ENCODE measurements at places on chromosomes 7 and 10.

DNA sequence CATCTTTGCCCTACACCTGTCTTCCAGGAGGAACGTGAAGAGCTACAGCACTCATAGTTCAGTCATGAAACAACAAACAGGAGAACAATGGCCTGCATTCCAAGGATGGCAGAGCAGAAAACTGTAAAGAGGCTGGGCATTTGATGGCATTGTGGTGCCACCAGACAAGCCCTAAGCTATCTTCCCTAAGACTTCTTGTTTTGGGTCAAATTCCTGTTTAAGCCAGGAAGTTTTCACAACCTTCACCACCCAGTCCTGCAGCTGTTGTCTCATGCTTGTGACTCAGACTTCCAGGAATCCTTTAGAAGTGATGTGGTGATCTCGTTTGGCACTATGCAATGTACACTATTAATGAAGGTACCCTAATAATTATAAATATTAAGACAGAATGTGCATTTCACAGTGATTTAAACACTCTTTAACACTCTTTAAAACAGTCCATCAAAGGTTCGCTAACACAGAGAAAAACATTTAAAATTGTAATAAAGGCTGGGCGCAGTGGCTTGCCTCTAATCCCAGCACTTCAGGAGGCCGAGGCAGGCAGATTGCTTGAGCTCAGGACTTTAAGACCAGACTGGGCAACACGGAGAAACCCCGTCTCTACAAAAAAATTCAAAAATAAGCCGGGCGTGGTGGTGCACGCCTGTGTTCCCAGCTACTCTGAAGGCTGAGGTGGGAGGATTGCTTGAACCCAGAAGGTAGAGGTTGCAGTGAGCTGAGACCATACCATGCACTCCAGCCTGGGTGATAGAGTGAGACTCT is 2.7 kb upstream of the HERPUD2 start:
- DNase-seq = no peak

- no peak for DNase-seq
Measured at GRCh38 chr7:77788327-77788902, 9.8 kb downstream of the TMEM60 start.

GRCh38 chr10:79385392-79385795 is 38.1 kb downstream of the PPIF start:
- no peak for DNase-seq

GRCh38 chr10:123507298-123507697 is 158.9 kb upstream of the GPR26 start:
- no peak for DNase-seq

- no peak for DNase-seq
Measured at GRCh38 chr10:70604106-70604505, 1.6 kb upstream of the PRF1 start.

- DNase-seq = no peak
Measured at GRCh38 chr10:61787170-61787569, 114.3 kb upstream of the ARID5B start.

GRCh38 chr10:22805304-22805703 is 90.9 kb upstream of the PIP4K2A start:
- no peak for DNase-seq

- no peak for DNase-seq
Measured at GRCh38 chr7:92614660-92615174, 24.5 kb upstream of the FAM133B start.

DNA sequence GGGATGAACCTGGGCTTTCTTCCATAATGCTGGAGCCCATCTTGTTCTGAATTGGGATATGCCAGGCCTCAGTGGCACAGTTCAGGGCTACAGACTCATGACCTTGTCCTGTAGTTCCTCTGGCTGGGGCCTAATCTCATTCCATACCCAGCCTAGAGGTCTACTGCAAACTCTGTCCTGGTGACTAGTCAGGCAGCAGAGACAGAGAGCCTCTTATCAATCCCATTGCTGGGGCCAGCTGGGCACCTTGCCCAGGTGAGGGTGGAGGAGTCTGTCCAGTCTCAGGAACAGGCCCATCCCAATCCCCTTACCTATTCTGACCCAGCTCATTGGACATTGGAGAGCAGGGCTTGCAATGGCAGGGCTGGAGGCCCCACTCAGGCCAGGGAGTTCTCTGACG is 28.0 kb upstream of the COMTD1 start:
- DNase-seq = no peak

DNA sequence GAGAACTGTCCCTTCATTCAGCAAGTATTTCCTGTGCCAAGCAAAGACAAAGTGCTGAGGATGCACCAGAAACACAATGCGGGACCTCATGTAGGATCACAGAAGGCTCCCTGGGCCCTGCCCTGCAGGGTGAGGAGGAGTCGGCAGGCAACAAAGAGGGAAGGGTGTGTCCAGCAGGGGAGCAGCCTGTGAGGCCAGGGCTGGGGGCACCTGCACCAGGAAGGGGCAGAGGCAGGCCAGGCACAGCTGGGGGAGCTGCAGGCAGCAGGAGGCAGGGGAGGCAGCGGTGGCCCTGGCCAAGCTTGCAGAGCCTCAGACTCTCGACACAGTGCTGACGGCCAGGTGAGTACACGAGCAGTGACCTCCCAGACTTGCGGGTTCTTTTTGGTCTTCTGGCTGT is 123.3 kb downstream of the SLIT1 start:
- DNase-seq = no peak

DNA sequence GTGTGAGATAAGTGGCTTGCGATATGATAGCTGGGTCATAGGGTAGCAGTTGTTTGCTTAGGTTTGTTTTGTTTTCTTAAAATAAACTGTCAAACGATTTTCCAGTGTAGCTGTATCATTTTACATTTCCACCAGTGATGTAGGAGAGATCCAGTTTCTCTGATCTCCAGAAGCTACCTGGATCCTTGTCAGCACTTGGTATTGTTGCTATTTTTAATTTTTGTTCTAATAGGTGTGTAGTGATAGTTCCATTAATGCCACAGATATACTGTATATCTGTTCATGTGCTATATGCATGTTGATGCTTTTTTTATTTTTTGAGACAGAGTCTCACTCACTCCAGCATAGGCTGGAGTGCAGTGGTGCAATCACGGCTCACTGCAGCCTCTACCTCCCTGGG is 44.4 kb downstream of the GOLGA7B start:
- no peak for DNase-seq

GRCh38 chr10:100628061-100628460 is 92.3 kb downstream of the HIF1AN start:
- no peak for DNase-seq

GRCh38 chr7:21504021-21504420 is 38.8 kb upstream of the DNAH11 start:
- DNase-seq = no peak

All from stimulated activated naive CD4-positive, alpha-beta T cell (primary cell).